Gastrocnemius medialis (tissue), 4 donors: ENCODE measurements at places on chromosomes 1 and 21.

DNA sequence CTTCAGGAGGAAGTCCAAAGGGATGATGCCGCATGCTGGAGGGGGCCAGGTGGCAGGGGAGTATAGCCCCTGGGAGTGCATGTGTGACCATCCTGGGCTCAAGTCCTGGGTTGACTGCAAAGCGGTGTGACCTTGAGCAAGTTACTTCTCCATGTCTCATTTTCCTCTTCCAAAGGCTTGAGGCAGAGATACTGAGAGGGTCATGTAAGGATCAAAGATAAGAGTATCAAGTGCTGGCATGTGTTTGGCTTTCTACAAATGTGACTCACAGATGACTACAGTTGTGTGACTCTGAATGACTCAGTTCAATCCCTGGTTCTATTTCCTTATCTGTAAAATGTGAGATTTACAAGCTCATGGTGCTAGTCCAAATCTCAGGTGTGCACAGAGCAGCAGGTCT is 26.1 kb downstream of the PROK1 start:
- no peak for DNase-seq

GRCh38 chr1:237794071-237794470 is 96.7 kb downstream of the ZP4 start:
- DNase-seq, result no peak

DNA sequence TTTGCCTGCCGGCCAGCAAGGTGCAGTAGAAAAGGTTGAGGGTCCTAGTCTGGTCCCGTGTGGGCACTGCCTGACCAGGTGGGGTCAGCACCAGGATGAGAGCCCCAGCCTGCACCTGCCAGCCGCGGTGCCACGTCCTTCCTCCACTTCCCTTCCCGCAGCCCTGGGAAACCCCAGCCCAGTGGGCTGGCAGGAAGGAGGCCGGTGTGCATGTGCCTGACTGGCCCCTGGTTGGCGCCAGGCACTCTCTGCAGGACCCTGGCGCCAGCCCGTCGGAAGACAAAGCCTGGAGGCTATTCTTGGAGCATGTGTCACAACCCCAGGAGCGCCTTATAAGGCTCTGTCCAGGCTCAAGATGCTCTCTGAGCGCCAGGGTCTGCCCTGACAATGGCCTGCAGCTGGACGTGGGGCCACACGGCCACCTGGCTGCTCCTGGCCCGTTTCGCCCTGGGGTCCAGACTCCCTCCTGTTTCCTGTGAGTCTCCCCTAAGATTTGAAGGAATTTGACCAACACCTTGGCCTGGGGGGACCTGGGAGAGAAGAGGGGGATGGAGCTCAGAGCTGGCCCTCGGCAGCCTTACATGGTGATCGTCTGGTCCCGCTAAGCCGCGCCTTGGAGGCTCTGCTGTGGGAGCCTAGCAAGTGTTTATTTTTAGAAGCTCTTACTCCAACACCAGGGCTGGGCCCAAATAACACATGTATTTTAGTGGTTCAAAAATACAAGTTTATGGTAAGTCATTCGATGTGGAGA is 31.9 kb upstream of the POFUT2 start:
- DNase-seq, result peak; percentile 59

DNA sequence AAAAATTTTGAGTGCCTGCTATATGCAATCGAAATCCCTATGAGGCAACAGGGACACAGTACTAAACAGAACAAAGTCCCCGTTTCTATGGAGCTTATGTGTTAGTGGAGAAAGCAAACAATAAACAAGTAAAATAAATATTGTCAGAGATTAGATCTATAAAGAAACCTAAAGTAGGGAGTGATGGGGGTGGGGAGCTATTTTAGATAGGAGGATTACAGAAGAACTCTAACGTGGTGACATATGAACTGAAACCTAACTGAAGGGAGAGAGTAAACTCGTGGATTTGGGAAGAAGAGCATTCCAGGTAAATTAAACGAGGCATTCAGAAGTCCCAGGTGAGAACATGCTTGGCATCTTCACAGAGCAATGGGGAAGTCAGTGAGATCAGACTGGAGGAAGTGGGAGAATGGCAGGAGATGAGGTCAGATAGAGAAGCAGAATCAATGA is 154.5 kb downstream of the DENND1B start:
- no peak for DNase-seq

- no peak for DNase-seq
These were observed 89.8 kb downstream of the OLFML2B start for GRCh38 chr1:161933592-161934588.

DNA sequence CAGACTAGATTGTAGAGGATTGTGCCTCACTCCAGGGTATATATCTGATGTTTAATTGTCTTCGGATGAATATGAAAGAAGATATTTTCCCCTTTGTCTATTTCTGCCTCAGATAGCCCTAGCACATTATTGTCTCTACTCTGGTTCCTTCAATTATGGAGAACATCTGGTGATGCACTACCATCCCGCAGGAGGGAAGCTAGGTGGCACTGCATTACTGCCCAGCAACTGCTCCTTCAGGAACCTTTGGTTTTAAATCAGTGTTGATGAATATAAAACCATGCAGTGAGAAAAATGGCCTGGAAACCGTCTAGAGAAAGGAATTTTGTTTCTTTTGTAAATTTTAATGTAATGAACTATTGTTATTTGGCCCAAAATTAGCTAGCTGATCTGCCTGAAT is 68.5 kb downstream of the GPR88 start:
- no peak for DNase-seq

GRCh38 chr1:97947695-97948094 is 26.9 kb upstream of the DPYD start:
- DNase-seq, result no peak

- DNase-seq, result no peak
These were observed 5.0 kb downstream of the C4BPA start for GRCh38 chr1:207109004-207109403.

DNA sequence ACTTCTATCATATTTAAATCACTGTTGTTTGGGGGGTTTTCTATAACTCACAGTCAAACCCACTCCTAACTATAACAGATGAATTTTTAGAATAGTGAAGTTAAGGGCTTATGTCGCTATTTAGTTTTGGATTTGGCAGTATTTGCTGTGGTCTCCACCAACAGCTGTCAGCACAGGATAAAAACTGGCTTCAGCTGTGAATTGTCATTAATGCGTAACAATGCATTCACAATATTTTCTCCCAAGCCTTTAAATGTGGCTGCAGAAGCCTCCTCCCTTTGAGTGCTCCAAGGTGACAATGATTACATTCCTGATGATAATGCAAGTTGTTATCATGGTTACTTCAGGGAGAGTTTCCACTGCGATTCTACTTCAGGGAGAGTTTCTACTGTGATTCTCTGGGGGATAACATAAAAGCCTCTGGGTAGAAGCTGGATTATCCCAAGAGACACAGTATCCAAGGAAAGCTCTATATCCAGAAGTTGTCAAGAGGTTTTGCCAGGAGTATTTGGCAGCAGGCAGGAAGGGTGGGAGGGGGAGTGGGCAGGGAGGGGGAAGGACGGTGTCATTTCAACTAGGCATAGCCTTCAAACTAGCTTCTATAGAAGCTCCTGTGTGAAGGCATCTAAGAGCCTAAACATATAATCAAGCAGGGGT is 14.9 kb upstream of the SMIM12 start:
- no peak for DNase-seq

GRCh38 chr1:19844731-19845495 is 29.8 kb upstream of the RNF186 start:
- DNase-seq, result no peak

GRCh38 chr21:45331531-45332147 is 43.9 kb upstream of the POFUT2 start:
- no peak for DNase-seq

DNA sequence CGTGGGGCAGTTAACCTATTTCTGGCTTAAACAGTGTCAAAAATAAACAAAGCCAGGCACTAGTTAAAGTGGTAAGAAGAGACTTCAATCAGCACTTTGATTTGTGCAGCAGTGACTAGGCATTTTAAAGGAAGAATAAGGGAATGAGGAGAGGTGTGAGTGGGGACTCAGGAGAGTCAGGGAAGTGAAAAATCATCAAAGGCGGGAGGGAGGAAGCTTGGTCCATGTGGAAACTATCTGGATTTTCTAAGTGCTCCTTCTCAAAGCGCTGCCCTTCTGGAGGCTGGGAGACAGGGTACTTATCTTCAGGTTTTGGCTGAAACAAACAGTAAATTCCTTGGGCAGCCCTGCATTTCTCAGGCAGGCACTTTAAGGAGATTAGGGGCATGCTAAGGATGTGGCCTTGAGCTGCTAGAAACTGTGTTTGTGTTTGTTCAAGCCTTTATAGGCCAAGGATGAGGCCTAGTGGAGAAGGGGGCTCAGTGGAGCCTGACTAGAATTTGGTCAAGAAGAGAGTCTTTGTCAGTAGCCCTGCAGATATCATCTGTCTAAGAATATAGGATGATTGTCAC is 486.5 kb downstream of the SIPA1L2 start:
- no peak for DNase-seq
